ENCODE measurements at places on chromosomes 4 and X.
A peak's percentile ranks its signal among the peaks of the same experiment; 100 is the strongest.

GRCh38 chr4:76302826-76303438 is 3.6 kb upstream of the STBD1 start:
- no peak for DNase-seq

DNA sequence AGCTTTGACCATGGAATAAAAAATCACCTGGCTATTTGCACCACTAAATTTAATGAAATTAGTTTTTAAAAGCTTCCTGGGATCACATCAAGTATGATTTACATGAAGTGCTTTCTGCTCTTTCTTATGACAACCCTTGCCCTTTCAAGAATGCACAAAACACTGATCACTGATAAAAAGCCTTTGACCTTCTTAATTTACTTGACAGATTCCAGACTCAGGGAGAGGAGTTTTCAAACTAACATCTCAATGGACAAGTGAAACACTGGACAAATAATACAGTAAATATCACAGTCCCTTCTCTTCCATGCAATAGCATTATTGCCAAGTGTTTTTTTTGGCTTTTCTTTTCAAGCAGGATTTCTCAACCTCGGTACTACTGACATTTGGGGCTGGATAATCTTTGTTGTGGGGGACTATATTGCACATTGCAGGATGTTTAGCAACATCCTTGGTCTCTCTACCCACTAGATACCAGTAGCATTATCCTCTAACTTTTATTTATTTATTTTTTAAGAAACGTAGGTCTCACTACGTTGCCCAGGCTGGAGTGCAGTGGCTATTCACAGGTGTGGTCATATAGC is 86.3 kb downstream of the ZNF827 start:
- DNase-seq, result no peak

DNA sequence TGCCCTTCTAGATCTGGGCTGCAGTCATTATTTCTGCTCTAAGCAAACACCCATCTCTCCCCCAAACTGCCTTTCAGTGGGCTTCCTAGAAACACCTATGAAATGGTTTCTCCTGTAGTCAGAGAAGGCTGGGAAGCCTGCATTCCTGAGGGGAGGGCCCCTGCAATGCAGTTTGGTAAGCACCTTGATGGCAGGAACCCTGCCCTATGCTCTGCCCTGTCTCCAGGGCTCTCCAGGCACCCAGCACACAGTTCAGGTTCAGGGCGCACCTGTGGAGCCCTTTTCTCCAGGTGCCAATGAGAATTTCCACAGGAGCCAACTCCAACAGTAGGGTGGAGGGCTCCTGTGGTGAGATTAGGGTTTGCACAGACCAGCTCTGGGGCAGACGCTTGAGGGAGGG is 69.1 kb upstream of the FBXW7 start:
- DNase-seq, result no peak

DNA sequence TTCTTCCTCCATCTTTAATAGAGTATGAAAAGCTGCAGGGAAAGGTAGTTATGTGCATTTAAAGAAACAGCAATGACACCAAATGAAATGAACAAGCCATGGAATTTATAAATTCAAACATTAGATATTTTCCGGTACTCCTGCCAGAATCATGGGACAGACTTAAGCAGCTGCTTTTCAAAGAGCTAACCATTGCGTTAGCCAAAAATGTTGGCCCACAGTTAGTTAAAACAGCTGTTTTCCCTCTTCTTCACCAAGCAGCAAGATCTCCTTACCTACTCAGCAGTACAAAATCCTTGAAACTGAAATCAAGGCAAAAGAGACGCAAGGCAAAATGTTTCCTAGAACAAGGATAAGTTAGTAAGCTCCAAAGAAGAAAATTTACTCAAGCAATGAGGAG is 64.0 kb downstream of the MANBA start:
- no peak for DNase-seq

- DNase-seq, result no peak
These were observed 22.4 kb upstream of the CPLX1 start for GRCh38 chr4:848307-848691.

GRCh38 chr4:159046683-159047082 is 56.2 kb upstream of the RAPGEF2 start:
- DNase-seq, result no peak

DNA sequence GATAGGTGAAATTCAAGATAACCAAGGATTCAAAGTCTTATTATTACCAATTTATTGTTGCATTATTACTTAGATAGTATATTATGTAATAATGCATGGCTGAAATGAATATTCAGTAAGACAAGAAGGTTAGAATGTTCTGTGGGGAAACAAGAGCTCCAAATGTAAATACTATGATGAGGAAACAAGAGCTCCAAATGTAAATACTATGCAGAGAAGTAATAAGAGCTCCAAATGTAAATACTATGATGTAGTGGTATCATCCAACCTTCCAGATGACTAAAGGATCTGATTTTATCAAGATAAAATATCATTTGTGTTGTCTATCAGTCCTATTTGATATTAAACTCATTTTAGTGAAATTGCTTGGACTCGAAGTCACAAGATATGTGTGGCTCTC is 82.2 kb upstream of the PCDH18 start:
- no peak for DNase-seq

DNA sequence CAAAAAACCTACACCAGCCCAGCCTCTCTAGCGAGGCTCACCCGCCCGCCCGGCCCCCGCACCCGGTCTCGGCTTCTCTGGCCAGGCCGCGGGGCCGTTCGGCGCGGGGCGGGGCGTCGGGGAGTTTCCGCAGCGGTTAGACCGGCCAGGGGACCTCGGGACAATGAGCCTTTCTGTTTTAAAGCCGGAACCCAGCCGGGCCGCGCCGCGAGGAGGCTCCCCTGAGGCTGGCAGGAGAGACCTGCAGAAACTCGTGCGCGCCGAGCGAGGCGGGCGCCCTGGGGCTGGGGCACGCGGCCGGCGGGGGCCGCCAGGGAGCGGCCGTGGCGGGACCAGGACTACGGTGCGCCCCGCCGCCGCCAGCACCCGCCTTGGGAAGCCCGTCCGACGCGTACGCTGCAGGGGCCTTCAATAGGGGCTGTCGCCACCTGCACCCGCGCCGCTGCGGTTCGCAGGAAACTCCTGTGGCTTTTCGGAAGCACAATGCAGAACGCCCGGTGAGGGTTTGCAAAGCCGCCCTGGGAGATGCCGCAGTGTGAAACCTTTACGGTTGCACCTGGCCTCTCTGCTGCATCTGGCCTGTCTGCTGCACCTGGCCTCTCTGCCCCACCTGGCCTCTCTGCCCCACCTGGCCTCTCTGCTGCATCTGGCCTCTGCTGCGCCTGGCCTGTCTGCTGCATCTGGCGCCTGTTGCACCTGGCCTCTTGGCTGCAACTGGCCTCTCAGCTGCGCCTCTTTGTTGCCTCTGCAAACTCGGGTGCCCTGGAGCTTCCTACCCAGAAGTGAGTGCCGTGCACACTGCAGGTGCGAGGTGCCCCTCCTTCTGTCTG is 63.9 kb downstream of the TRAPPC11 start:
- peak; percentile 42 for DNase-seq

Measured in neuronal stem cell (in vitro differentiated cells).